Kidney (tissue), 22 donors: ENCODE measurements at places on chromosomes 11 and 22.

- no peak for DNase-seq
Measured at GRCh38 chr11:76251576-76251975, 45.3 kb upstream of the WNT11 start.

DNA sequence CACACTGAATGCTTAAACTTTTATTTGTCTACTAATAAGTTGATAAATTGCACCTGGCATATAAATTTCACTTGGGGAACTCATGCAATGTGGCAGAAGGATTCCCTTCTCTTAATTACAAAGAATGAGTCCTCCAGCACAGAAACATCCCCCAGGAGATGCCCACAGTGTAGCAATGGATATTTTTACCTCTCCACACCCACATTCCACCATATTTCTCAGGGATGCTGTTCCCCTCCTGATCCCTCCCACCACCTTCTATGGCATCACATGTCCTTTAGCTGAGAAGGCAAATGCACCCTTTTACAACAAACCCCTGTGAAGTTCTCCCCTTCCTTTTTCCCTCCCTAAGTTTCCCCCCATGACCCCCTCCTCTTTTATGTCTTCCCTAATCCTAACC, 56.1 kb upstream of the UBASH3B start:
- no peak for DNase-seq

- DNase-seq = no peak
Measured at GRCh38 chr22:48239461-48240147, 1477.2 kb downstream of the TBC1D22A start.

DNA sequence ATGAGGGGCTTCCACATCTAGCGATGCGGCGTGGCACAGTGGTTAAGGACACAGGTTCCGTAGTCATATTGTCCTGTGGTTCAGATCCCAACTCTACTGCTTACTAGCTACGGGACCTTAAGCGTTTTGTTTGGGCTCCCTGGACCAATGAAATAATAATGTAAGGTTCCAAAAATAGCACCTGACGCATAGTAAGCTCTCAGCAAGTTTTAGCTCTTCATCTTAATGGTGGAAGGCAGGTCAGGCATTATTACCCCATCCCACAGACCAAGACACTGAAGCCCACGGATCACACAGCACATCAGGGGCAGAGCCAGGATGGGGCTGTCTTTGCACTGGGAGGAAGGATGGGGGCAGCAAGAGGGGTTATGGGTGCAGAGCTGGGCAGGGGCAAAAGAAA, 13.0 kb downstream of the DNAJB13 start:
- no peak for DNase-seq

- no peak for DNase-seq
Measured at GRCh38 chr11:112745973-112746372, 215.2 kb upstream of the NCAM1 start.

- DNase-seq = no peak
Measured at GRCh38 chr11:78395597-78395996, 22.0 kb downstream of the GAB2 start.

DNA sequence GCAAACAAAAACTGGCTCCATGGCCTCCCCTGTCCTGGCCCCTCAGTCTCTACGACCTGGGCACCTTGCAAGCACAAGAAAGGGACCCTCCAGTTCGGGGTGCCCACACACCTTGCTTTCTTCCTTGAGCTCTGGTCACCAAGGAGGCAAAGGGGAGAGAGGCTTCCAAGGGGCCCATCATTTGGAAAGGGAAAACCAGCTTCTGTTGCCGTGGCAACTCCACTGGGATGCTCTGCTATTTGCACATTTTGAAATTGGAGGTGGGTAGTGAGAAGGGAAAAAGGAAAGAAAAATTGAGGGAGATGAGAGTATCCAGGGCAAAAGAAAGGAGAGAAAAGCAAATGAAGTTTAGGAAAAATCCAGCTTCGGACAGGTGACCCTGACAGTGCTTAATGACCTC, 388.4 kb downstream of the SHANK2 start:
- no peak for DNase-seq

- DNase-seq = no peak
Measured at GRCh38 chr11:92740276-92740675, 229.2 kb upstream of the MTNR1B start.

DNA sequence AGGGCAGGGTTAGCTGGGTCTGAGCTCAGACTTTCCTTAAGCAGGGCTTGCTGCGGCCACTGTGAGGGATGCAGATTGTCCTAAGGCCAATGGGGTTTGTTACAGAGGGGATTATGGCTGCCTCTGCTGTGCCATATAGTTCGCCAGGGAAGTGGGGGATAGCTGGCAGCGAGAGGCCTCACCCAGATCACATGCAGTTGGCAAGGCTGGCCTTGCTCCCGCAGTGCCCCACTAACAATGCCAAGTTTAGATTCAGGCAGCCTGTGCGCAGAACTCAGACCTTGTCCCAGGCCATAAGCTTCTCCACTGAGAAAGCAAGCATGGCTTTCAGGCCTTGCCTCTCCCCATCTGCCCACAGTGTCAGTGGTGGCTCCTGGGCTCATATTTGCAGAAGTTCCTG, 4.7 kb upstream of the APOL2 start:
- no peak for DNase-seq

GRCh38 chr11:128066399-128066798, 521.0 kb downstream of the ETS1 start:
- DNase-seq = no peak

GRCh38 chr11:59728913-59729312, 15.3 kb upstream of the OR10V1 start:
- no peak for DNase-seq

DNA sequence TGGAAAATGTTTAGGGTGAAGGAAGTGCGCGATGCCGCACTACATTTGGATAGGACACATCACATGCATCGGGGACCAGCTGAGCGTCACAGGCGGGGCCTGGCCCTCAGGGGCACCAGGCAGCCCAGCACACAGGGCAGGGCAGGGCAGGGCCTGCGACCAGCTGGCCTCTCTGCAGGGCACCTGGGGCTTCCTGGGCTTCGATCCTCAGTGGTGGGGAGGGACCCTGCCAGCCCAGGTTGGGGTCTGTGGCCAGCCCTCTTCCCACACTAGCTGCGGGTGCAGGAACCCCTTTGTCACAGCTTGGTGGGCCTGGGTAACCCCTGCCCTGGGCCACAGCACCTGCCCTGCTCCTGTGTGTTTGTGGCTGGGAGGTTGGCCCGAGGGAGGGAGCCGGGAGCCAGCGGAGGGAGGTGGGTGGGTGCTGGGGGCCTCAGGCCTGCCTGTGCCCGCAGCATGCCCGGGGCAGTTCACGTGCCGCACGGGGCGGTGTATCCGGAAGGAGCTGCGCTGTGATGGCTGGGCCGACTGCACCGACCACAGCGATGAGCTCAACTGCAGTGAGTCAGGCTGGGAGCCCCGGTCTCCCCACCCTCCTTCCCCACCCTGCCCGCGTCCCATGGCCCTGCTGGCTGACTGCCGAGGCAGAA, 37.9 kb downstream of the ST14 start:
- DNase-seq = no peak

- DNase-seq = no peak
Measured at GRCh38 chr11:71103266-71103665, 149.1 kb downstream of the SHANK2 start.

DNA sequence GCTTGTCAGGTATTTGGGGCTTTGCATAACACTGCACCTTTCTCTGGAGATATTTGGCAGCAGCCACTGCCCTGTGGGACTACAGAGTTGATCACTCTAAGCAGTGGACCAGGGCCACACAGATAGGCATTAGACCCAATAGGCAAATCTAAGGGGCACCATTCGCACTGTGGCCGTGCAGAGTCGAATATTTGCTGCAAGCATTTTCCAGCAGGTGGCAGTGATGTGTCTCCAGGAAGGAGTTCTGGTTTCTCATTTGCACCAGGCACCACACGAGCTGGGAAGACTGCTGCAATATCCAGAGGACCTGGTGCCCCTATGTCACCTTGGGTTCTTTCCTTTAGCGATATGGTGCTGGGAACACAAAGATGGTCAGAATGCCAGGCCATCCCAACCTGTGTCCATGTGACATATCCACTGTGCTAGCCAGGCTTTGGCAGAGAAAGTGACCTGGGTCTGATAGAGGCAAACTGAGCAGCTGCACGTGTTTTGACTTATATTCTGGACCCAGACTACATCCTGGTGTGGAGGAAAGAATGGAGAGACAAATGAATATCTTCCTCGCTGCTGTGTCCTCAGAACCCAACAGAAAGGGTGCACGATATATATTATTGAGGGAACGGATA, 318.7 kb downstream of the BUD13 start:
- no peak for DNase-seq

DNA sequence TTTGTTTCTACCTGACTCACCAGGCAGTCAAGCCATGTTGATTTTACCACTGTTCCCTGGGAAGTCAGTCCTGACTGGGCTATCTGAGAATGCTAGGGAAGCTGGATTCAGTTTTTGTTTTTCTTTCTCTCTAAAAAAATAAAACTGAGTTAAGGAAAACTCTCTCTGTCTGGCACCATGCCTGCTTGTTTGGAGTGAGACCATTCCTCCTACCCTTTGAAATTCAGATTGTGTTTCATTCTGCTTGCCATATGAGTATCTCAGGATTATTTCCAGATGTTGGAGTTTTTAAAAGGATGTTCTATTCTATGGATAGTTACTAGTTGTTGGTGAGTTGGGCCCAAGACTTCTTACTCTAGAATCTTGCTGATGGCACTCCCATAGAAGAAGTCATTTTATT, 1917.0 kb downstream of the LRRC4C start:
- DNase-seq = no peak

DNA sequence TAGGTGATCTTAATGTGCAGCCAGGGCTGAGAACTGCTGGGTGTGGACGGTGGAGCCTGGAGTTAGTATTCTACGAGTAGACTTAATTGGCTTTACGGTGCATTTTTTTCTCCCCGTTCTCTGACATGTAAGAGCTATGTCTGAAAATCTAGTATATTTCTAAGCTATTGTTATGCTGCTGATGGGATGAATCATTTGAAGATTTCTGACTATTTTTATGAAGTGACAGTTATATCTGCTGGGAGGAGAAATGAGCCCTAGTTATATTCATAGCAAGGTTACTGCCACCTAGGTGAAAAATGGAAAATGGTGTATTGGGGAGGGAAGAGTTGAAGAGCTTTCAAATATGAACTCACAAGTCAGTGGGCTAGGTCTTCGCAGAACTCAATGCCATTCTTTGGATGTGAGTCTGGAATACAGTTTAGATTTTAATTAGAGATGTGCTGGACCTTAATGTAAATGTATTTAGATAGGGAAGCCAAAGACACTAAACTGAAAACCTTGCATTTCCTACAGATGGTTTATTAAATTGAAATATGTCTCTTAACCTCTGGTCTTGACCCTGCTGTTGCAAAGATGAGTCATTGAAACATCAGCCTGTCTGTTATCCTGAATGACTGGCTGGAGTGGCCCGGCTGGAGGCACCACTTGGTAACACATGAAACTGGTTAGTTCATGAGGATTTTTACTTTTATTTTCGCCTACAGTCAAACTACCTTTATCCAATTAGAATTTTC, 293.7 kb downstream of the DDX10 start:
- DNase-seq = no peak

- no peak for DNase-seq
Measured at GRCh38 chr11:45048313-45048841, 97.7 kb upstream of the TP53I11 start.

DNA sequence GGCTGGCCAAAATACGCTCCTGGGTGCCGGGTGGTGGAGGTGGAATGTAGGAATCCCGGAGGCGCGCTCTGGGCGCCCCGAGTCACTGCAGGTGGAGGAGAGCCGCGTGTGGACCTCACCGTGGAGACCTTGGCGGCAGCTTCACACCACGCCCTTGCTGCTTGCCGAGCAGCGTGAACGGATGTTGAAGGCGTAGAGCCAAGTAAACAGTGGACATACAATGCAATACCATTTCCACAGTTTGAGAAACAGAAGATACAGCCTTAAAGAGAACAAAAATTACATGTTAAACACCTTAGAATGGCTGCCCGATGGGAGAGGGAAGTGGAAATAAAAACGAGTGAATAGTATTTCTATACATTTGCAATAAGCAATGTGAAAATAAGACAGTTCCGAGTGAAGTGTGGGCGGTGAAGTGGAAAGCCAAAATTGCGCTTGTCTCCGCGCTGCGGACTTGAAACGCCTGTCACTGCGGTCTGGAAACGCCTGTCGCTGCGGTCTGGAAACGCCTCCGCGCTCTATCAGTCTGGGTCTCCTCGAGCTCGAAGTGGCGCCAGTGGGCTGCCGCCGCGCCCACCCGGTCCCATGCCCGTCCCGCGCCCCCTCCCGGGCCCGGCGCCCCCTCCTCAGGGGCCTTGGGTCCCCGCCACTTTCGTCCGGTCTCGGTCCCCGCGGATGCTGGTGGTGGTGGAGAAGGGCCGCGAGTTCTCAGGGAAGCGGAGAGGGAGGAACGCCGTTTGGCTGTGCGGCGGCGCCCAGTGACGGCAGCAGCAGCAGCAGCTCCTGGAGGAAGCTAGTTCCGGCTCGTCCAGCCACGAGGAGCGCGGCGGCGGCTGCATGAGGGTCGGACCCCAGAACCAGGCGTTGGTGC, 1.6 kb downstream of the NCR3LG1 start:
- DNase-seq = peak; percentile 82

GRCh38 chr11:113189909-113190667, 124.3 kb upstream of the TTC12 start:
- no peak for DNase-seq

DNA sequence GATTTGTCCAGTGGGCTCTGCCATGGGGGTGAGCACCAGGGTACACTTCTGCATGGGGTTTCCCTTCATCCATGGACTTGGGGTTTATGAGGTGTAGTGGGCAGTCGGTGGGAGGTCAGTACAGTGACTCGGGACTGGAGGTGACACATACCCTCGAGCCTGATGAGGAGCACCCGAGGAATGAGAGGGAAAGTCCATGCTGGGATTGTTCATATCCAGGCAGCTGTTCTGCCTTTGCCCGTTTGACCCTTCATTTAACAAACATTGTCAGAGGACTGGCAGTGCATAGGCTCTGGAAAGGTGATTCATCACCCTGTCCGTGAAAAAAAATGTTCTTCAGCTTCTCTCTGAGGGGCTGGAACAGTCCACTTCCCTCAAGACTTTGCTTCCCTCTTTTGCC, 2.7 kb downstream of the NAV2 start:
- DNase-seq = no peak

- no peak for DNase-seq
Measured at GRCh38 chr11:128933481-128934178, 9.0 kb downstream of the TP53AIP1 start.

- DNase-seq = no peak
Measured at GRCh38 chr11:121368364-121369240, 76.0 kb downstream of the SC5D start.

- DNase-seq = no peak
Measured at GRCh38 chr11:48047616-48048015, 67.3 kb downstream of the PTPRJ start.

GRCh38 chr11:20021771-20022362, 138.4 kb downstream of the DBX1 start:
- DNase-seq = no peak

GRCh38 chr11:6006846-6007245, at the start of gene OR56A4:
TSS of gene OR56A4 (minus strand) at chr11:6006946. CDS start at chr11:6002992, 3,954 bp downstream.
- DNase-seq = no peak

DNA sequence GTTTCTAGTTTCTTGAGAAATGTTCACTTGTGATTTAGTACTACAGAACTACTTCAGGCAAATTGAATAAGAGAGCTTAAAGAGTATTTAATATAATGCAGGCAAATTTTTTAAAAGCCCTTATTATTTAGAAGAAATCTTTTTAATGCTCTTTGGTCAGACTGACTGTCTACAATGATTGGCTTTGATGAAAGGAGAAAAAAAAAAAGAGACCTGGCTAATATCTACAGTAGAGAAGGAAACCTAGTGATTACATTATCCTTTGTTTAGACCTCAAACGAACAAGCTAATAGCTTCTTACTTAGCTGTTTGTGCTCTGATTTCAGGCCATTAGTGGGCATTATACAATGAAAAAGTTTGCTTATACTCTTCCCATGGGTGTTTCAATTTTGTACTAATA, 1043.1 kb downstream of the JRKL start:
- DNase-seq = no peak

GRCh38 chr11:86934582-86934900, 20.7 kb downstream of the FZD4 start:
- no peak for DNase-seq
